Lower lobe of right lung (tissue), 2 donors: ENCODE measurements at places on chromosomes 5 and 9. TPM values are rescaled to one million over a fixed set of nuclear protein-coding genes. Genes with fewer than 3 reads are reported as not detected.

The SPATA31C1 gene
- not detected for total RNA-seq

The WDR38 gene
- 6.6 TPM for total RNA-seq

The SLC6A18 gene
- total RNA-seq, result not detected

DNA sequence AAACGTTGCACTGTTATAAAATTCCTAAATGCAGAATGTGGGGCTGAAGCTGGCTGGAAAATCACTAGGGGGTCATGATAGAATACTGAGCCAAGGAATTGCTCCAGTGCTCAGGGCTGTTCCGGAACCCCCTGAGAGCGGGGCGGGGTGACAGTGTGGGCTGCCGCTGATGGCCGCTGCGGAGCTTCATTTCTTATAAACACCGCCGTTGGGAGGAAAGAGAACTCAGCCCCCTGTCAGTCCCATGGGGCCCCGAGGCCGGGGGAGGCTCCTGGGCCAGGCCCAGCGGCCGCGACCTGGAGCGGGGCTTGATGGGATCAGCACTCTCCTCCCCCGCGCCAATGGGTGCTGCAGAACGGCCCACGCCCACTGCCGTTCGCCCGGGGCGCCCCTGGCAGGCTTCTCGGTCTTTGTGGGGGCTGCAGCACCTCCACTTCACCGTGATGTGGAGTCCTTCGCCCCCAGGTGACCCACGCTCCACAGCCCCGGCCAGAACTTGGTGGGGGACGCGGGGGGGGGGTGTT is 5.2 kb upstream of the IRF1 start:
- peaks cover 57% of the 10 kb centered on the region for H3K4me1 ChIP-seq
- no peaks in the 10 kb centered on the region for H3K36me3 ChIP-seq
- no peaks in the 10 kb centered on the region for H3K27me3 ChIP-seq
- DNase-seq, result peak; percentile 91
- peak overlapping the region; percentile 98 for H3K27ac ChIP-seq

DNA sequence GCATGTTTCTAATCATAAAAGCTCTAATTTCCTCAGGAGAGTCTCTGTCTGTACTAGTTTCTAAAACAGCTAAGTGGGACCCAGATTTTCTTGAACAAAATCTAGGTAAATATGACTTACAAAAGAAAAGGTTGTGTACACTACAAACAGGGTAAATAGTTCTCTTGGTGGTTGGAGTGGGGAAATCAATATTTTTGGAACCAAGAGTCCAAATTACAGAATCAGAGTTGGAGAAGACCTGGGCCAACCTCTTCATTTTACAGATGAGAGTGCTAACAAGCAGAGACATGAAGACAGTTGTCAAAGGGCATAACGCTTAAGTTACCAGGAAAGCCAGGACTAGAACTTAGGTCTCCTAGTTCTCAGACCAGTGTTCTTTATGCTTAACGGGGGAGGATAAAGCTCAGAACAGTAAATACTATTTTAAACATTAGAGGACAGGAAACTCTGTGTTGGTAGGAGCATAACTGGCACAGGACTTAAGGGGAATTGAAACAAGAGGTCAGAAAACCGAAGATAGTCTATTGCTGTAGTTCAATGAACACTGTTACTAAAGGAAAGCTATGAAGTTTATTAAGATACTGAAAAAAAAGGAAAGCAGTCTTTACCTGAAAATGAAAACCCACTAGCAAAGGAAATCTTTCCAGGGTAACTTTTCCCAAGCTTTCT is 9.3 kb upstream of the GOLGA1 start:
- no peaks in the 10 kb centered on the region for H3K27me3 ChIP-seq
- H3K4me1 ChIP-seq, result no peaks in the 10 kb centered on the region
- no peak for DNase-seq
- H3K4me3 ChIP-seq, result no peak overlapping the region
- H3K36me3 ChIP-seq, result peaks cover 8% of the 10 kb centered on the region
- H3K27ac ChIP-seq, result no peak overlapping the region

DNA sequence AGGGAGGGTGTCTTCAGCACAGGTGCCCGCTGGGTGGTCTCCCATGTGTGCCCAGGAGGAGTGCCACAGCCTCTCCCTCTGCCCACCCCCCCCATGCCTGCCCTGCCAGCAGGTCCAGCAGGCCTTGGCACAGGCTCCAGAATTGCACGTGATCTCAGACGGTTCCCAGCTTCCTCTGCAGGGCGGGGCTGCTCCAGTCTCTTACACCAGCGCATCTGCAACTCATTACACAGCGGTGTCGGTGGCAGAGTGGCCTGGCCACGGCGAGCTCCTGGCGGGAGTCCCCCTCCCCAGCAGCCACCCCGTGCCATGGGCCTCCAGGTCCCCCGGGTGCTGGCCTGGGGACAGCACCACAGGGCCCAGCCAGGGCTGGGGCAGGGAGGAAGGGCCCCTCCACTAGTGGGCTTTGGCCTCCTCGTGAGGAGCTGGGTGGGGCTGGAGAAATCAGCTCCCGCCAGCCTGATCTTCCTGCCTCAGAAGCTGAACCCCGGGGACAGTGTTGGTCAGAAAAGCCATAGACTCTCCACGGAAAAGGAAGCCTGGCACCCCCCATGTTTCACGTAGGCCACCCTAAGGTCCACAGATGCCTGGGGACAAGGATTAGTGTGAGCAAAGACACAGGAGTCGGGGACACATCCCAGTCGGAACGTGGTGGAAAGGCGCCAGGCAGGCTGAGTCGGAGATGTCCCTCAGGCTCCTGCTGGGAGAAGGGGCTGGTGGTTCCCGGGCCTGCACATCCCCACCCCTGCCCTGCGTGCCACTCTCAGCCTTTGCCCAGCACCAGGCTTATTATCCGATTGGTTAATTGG is 40.2 kb downstream of the RXRA start:
- peaks cover 61% of the 10 kb centered on the region for H3K4me1 ChIP-seq
- peak overlapping the region; percentile 41 for H3K4me3 ChIP-seq
- peak; percentile 93 for DNase-seq
- peak overlapping the region; percentile 85 for H3K27ac ChIP-seq
- H3K36me3 ChIP-seq, result no peaks in the 10 kb centered on the region

The PCDHA1 gene
- not detected for total RNA-seq

GRCh38 chr5:151264113-151264512 is 11.1 kb downstream of the GM2A start:
- H3K4me1 ChIP-seq, result peaks cover 8% of the 10 kb centered on the region
- peaks cover 76% of the 10 kb centered on the region for H3K36me3 ChIP-seq
- no peak overlapping the region for H3K27ac ChIP-seq
- H3K4me3 ChIP-seq, result no peak overlapping the region
- H3K27me3 ChIP-seq, result no peaks in the 10 kb centered on the region

The PDE6A gene
- not detected for total RNA-seq

The UBE2D2 gene
- total RNA-seq, result 97.0 TPM

The TYRP1 gene
- total RNA-seq, result 5.8 TPM

DNA sequence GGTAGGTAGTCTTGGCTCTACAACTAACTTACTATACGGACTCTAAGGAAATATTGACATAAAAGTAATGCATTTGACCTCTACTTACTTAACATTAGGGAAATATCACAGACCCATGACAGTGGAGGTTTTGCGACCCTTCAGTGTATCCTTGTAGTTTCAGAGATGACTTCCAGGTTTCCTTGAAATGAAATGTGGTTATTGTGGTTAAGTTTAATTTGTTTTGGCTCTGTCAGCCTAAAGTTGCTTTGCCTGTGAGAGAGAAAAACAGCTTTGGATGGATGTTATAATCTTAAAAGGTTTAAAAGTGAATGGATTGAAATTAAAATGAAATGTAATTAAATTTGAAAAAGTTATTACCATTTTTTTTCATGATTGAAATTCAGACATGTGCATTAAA is 42.9 kb downstream of the LRRTM2 start:
- peaks cover 19% of the 10 kb centered on the region for H3K36me3 ChIP-seq
- H3K27ac ChIP-seq, result no peak overlapping the region
- H3K4me1 ChIP-seq, result peaks cover 17% of the 10 kb centered on the region
- no peak for DNase-seq
- no peak overlapping the region for H3K4me3 ChIP-seq
- H3K27me3 ChIP-seq, result no peaks in the 10 kb centered on the region

- no peak overlapping the region for H3K27ac ChIP-seq
- H3K4me1 ChIP-seq, result peaks cover 6% of the 10 kb centered on the region
- no peaks in the 10 kb centered on the region for H3K27me3 ChIP-seq
These were observed 5.1 kb upstream of the RAB14 start for GRCh38 chr9:121206516-121207370.

DNA sequence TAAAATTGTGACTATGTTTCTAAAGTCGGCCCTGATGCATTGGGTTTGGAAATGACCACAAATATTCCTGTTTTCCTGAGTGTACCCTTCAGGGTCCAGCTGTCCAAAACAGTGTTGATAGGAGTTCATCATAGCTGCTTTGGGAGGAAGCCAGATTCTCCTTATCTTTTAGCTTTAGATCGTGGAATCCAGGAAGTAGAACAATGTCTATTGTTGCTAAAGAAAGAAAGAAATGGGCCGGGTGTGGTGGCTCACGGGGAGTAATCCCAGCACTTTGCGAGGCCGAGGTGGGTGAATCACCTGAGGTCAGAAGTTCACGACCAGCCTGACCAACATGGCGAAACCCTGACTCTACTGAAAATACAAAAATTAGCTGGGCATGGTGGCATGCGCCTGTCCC is 9.5 kb downstream of the CAVIN4 start:
- no peak overlapping the region for H3K27ac ChIP-seq
- H3K36me3 ChIP-seq, result no peaks in the 10 kb centered on the region
- DNase-seq, result no peak
- no peaks in the 10 kb centered on the region for H3K4me1 ChIP-seq
- H3K4me3 ChIP-seq, result no peak overlapping the region

DNA sequence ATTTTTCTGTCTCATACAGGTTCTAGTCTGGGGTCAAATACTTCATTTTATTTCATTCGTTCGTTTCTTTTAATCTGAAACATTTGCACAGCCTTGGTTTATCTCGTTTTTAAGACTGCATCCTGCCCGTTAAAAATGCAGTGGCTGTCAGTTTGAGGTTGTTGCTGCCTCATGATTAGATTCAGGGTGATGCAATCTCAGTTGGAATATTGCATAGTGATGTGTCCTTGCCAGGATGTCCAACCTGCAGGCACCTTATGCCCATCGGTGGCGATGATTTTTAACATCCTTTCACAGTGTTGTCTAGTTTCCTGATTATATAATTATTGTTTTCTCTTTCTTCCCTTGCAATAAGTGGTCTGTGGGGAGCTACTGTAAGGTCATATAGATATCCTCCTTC is 45.1 kb downstream of the SH3GL2 start:
- H3K4me3 ChIP-seq, result no peak overlapping the region
- DNase-seq, result no peak
- H3K27me3 ChIP-seq, result no peaks in the 10 kb centered on the region
- H3K4me1 ChIP-seq, result no peaks in the 10 kb centered on the region
- H3K27ac ChIP-seq, result no peak overlapping the region

The SH3RF2 gene
- 11.5 TPM for total RNA-seq

- H3K27me3 ChIP-seq, result no peaks in the 10 kb centered on the region
- peak overlapping the region; percentile 54 for H3K27ac ChIP-seq
- no peaks in the 10 kb centered on the region for H3K36me3 ChIP-seq
- H3K4me3 ChIP-seq, result no peak overlapping the region
- DNase-seq, result peak; percentile 64
These were observed 75.5 kb downstream of the SEMA4D start for GRCh38 chr9:89422151-89422975.

DNA sequence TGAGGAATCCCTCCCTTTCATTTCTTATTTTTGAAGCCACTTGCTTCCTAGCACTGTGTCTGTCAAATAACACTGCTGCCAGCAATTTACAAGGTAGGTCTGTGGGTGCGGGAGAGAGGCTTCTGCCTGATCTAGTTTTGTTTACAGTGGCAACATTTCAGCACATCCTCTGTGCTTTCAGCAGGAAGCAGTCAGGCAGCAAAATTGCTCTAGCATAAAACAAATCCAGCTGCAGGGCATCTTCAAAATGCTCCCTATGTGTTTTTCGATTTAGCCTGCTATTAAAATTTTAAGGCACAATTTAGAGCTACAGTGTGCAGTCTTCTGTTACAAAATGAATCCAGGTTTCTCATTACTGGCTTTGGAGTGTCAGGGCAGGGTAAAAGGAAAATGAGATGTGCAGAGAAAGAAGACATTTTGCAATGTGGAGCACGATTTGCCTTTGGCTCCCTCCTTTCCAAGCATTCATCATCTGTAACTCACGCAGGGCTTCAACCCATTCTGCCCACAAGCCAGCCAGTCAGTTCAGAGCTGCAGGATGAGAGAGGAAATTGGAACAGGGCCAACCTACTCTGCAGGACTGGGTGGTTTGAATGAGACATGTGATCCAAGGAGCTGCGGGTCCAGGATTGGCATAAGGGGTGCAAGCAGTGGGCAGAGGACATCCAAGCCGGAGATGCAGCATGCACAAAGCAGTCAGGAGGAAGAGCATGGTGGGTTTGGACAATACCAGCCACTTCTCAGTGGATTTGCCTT is 143.4 kb upstream of the APC start:
- H3K36me3 ChIP-seq, result no peaks in the 10 kb centered on the region
- no peak overlapping the region for H3K27ac ChIP-seq
- H3K4me1 ChIP-seq, result peaks cover 6% of the 10 kb centered on the region
- no peak overlapping the region for H3K4me3 ChIP-seq

- no peaks in the 10 kb centered on the region for H3K27me3 ChIP-seq
- no peaks in the 10 kb centered on the region for H3K4me1 ChIP-seq
- H3K4me3 ChIP-seq, result no peak overlapping the region
- H3K36me3 ChIP-seq, result peaks cover 33% of the 10 kb centered on the region
These were observed 7.6 kb upstream of the GRPEL2 start for GRCh38 chr5:149337736-149338135.

DNA sequence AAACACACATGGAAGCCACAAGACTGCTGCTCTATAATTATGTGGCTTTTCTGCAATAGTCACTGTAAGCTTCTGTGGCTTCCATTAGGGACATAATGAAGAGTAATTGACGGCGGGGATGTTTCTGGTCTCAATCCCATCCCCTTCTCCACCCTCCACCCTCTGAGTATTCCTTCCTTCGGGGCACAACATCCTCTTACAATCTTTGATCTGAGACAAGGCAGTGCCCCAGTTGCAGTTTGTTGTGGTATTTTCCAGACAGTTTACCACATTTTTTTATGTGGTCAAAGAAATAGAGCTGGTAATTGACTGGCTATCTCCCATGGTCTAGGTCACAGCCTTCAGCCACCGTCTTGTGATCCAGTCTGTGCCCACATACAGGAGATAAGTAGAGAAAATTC is 277.7 kb downstream of the NR2F1-AS1 start:
- H3K27me3 ChIP-seq, result no peaks in the 10 kb centered on the region
- no peaks in the 10 kb centered on the region for H3K4me1 ChIP-seq
- DNase-seq, result no peak
- no peak overlapping the region for H3K4me3 ChIP-seq

DNA sequence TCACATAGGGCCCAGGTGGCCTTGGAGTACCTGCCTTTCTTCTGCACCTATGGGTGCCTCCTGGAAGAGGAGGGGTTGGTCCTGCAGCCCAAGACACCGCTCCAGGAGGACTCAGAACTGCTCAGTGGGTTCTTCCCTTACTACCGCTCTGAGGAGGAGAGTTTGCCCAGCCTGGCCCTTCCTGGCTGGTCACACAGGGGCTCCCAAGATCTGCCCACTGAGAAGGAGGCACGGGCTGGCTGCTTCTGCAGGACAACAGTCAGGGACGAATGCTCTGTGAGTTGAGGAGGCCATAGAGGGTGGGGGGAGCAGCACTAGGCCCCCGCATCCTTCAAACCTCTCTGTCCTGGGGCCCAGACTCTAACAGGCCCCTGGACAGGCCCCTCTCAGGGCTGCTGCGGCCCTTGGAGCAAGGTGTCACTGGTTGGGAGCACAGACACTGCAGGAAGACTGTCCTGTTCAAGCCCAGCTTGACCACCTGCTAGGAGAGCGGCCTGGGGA is 9.9 kb upstream of the SLC25A48 start:
- no peak overlapping the region for H3K4me3 ChIP-seq
- no peaks in the 10 kb centered on the region for H3K4me1 ChIP-seq
- no peaks in the 10 kb centered on the region for H3K27me3 ChIP-seq

- H3K27me3 ChIP-seq, result no peaks in the 10 kb centered on the region
- no peaks in the 10 kb centered on the region for H3K4me1 ChIP-seq
- H3K36me3 ChIP-seq, result peaks cover 7% of the 10 kb centered on the region
- no peak overlapping the region for H3K27ac ChIP-seq
These were observed 31.2 kb upstream of the AFAP1L1 start for GRCh38 chr5:149240354-149240998.
